ENCODE measurements at places on chromosomes 2 and 18.

DNA sequence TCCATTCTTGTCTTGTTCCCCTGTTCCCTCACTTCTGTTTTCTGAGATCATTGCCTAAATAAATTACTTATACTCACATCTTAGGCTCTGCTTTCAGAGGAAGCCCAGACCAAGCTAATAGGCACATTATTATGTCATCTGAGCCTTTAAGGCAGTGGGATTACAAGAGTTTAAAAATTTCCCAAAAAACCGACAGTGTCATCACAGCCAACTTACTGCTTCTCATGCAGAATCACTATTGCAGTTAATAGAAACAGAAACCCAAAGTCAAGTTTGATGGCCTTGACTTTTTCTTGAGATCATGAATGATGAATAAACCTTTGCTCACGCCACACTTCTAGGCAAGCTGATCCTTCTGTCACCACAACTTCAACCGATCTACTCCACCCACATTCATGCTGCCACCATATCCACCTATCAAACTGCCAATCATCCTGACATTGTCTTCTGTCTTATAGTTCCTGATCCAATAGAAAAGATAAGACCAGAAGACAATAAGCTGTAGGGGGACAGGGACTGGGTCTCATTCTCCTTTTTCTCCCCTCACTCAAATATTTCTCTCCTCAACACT, 142.7 kb upstream of the CREB1 start:
- DNase-seq, result no peak

- DNase-seq, result no peak
These were observed 36.6 kb upstream of the SIGLEC15 start for GRCh38 chr18:45788861-45789260.

DNA sequence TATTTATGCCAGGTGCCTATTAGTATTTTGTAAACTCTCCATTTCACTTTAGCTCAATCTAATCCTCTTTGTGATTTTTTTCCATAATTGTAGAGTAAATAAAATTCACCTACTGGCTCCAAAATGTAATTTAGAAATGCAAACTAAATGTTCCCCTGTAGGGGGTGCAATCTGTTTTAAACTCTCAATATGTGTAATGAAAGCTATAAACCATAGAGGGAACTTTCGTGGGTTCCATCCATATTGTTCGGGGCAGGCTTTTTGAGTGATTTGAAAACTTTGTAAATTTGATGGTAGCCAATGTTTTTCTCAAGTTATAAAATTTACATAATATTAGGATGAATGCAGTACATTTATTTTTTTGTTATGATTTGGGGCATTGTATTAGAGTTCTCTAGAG, 49.4 kb downstream of the TSPYL6 start:
- DNase-seq, result no peak

GRCh38 chr18:12750076-12750714, 47.4 kb downstream of the PSMG2 start:
- DNase-seq, result no peak

GRCh38 chr2:100268986-100269385, 53.3 kb downstream of the LONRF2 start:
- DNase-seq, result no peak

GRCh38 chr2:113780472-113780871, 24.0 kb upstream of the SLC35F5 start:
- no peak for DNase-seq

GRCh38 chr2:192333642-192334041, 138.9 kb upstream of the TMEFF2 start:
- DNase-seq, result no peak

- DNase-seq, result no peak
These were observed 104.7 kb upstream of the FAM117B start for GRCh38 chr2:202530038-202530437.

GRCh38 chr2:232854082-232854481, 16.0 kb upstream of the SNORC start:
- no peak for DNase-seq

DNA sequence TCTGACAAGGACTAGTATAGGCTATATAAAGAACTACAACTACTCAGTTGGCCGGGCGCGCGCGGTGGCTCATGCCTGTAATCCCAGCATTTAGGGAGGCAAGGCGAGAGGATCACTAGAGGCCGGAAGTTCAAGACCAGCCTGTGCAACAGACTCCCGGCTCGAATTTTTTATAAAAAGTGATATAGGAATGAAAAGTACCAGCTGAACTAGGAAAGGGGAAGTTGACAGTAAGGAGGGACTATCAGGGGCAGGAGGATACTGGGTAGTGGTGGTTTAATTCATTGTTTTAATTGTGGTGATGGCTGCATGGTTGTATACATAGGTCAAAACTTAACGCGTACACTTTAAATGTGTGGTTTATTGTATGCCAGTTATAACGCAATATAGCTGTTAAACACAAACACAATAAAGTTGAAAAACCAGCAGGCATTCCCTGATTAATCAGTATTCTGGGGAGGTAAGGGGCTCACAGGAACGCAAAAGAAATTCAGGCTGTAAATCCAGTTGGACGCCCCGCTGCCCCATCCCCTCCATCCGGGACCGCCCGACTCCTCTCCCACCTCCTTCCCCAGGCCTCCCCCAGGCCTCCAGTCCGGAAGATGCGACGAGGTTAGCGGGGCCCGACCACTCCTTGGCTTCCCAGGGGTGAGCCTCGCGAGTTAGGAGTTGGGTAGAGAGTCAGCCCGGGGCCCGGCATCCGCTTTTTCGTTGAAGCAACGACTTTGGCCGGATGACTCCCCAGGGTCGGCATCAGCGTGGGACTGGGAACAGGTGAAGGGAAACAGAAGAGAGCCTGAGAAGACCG, 746 bp upstream of the POLR1B start:
- DNase-seq, result peak; percentile 20

DNA sequence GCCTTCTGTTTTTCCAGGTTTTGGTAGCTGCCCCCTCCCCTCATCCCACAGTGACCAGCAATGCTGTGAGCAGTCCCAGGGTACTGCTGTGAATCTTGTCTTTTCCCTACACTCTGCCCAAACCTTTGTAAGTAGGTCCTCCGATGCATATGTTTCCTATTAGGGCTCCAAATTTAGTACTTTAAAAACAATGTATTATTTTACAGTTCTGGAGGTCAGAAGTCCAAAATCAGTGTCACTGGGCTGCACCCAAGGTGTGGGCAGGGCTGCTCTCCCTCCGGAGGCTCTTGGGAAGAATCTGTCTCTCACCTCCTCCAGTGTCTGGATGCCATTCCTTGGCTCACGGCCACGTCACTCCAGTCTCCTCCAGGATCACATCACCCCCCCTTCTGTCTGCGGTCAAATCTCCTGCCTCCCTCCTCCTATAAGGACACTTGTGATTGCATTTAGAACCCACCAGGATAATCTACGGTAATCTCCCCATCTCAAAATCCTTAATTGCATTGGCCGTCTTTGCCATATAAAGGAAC, 208.5 kb downstream of the SH3BP4 start:
- no peak for DNase-seq

- no peak for DNase-seq
These were observed 46.2 kb downstream of the INHBB start for GRCh38 chr2:120391911-120392665.

GRCh38 chr2:191048073-191048472, 34.1 kb upstream of the STAT1 start:
- DNase-seq, result no peak

DNA sequence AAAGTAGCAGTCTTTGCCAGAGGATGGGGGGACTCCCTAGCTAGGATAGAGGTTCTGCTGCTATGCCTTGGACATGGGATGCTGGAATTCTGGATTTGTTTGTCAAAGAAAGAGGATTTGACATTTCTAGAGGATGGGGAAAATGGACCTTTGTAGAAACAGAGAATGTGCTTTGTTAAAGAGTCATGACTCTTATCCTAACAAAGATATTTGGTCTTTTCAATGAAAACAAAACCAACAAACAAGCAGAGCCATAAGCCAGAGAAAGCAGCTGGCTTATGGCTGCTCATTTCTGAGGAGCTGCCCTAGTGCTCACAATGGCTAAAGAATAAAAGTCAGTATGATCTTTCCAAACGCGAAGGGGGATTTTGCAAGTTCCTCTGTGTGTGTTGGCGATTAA, 40.8 kb upstream of the MAPRE2 start:
- no peak for DNase-seq

- peak; percentile 52 for DNase-seq
These were observed 713 bp downstream of the ATOH8 start for GRCh38 chr2:85754313-85755095.

DNA sequence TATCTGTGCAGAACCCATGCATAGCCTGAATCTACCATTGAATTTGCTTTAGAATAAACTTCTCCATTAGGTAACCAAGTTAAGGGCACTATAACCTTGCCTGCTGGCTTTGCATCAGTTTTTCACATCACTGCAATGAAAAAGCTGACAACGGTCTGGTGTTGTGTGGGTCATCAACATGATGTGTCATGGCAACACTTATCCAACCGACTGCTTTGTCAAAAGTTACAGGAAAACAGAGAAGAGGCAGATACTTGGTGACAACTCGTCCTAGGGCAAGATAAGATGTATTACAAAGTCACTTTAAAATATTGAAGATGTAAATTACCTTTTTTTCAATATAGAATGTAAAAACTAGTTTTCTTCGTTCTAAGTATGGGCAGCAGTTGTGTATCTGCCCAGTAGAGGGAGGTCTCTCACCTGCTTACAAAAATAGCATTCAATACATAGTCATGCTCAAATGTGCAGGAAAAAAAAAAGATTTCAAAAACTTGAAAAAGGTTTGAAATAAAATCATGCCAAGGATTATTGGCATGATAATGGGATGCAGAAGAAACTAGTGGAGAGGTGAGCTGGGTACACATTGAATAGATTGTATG, 96.3 kb downstream of the EVA1A start:
- DNase-seq, result no peak

DNA sequence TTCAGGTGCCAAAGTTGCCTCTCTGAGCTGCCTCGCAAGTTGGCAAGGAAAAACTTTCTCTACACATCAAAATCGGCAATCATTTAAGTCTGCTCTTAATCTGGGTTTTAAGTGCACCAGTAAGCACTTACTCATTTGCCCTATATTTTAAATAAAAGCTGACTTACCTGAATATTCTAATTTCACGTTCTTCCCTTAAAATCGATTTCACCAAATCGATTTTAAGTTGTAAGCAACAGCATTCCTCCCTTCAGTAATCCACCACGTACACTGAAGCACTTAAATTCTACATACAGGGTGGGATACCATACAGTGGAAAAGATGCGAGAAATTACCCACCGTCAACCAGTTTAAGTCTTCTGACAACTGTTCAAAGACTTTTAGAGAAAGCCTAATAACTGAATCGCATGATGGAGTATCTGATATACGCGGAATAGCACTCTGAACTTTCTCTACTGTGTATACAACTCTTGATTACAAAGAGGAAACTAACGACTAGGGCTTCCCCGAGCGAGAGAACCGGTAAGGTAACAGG, 1.6 kb downstream of the PPP3R1 start:
- no peak for DNase-seq

GRCh38 chr2:105082107-105082506, 44.2 kb downstream of the MRPS9 start:
- DNase-seq, result no peak

- no peak for DNase-seq
These were observed 5.3 kb downstream of the SPC25 start for GRCh38 chr2:168884975-168885374.

- no peak for DNase-seq
These were observed 48.4 kb upstream of the YPEL5 start for GRCh38 chr2:30098266-30099005.

DNA sequence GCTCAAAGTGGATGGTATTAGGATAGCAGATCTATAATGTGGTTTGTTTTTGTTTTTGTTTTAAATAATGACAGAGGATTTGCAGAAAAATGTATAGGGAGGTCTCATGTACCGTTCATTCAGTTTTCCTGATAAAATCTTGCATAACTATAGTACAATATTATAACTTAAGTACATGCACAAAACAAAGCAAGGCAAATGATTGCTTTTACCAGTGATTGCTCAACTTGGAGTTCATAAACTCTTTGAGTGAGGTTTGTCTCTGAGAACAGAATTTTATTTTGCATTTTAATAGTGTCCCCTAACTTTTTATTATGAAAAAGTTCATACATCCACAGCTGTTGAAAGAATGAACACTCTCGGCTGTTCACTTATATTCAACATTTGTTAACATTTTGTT, 96.6 kb downstream of the MAP4K4 start:
- DNase-seq, result no peak

- DNase-seq, result no peak
These were observed 79.2 kb upstream of the MAP3K20 start for GRCh38 chr2:172996387-172996961.

GRCh38 chr2:19812166-19812565, 89.6 kb downstream of the TTC32 start:
- DNase-seq, result no peak

DNA sequence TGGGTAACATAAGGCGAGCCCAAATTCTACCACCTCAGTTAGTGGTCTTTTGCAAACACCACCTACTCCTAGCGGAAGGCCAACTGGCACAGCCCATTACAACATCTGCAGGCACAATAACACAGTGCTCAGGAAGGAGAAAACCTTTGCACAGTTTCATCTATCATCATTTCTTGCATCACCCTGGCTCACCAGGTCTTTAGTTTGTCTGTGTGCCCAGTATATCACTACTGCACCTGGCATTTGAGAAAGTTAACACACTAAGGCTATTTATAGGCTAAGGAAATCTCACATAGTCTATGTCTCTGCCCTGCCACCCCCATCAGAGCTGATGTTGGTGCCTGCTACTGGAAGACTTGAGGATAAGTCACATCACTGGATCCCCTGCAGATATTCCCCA, 484.0 kb downstream of the SATB2 start:
- no peak for DNase-seq

- DNase-seq, result peak; percentile 61
These were observed 59.6 kb downstream of the SP110 start for GRCh38 chr2:230160112-230160660.

DNA sequence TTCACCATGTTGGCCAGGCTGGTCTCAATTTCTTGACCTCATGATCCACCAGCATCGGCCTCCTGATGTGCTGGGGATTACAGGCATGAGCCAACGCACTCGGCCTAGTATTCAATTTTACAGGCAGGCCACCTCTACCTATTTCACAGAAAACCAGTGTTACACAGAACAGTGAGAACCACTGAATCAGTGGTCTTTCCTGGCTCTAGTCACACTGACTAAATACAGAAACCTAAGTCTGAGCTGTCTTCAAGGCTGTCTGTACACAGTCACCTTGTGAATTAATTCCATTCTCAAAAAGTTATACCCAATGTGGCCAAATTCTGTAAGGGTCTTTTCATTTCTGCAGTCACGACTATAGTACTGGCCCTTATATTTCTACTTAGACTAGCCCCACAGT, 3.5 kb downstream of the RNF149 start:
- DNase-seq, result no peak

DNA sequence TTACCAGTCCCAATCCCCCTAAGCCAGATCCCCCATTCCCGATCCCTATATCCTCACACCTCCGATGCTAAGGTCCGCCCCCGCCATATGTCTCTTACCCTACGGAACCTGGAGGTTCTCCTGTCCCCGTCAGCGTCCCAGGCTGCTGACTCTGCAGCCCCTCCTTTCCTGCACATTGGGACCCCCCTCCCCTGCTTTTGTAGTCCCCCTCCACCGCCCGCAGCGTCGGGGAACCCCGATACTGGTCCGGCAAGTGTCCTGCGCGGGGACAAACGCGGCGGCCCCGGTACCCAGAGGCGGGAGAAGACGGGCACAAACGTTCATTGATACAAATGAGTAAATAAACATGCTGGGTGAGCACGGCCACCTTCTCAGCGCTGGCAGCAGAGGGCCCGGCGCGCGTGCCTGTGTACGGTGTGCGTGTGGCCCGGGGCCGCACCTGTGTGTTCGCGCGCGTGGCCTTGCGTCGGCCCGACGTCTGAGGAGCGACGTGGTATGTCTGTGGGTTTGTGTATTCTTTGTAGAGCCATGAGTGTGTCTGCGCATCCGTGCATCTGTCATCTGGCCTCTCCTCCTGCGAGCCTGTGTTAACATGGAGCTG, 2.0 kb upstream of the CYP26B1 start:
- DNase-seq, result no peak

Data from activated CD4-positive, alpha-beta T cell treated with anti-CD3 and anti-CD28 coated beads, Interleukin-2, amount 50 U/mL, for 48 hours (primary cell).